Upper lobe of left lung (tissue), 6 donors: ENCODE measurements at places on chromosomes 16 and 17.
A peak's percentile ranks its signal among the peaks of the same experiment; 100 is the strongest.

DNA sequence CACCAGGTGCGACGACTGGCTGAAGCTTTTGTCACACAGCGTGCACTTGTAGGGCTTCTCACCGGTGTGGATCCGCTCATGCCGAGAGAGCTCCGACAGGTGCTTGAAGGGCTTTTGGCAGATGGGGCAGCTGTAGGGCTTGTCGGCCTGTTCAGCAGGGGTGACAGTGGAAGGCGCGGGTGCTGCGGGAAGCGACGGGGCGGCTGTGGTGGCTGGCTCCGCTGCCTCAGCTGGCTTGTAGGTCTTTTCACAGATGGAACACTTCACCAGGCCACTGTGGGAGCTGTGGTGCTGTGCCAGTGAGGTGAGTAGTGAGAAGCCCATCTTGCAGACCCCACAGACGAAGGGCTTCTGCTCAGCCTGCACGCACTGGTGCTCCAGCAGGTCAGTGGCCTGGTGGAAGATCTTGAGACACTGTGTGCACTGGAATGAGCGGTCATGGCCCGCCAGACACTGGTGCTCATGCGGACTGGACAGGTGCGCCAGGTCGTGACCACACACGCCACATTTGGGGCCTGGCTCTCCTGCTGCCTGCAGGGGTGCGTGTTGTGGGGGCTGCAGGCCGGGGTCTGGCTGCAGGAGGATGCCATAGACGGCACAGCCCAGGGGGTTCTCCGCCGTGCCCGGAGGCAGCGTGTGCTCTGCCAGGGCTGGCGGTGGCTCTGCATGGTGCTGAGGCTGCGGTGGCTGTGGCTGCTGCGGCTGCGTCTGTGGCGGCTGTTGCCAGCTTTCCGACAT, 2.8 kb downstream of the ZNF319 start:
- peak; percentile 81 for DNase-seq

DNA sequence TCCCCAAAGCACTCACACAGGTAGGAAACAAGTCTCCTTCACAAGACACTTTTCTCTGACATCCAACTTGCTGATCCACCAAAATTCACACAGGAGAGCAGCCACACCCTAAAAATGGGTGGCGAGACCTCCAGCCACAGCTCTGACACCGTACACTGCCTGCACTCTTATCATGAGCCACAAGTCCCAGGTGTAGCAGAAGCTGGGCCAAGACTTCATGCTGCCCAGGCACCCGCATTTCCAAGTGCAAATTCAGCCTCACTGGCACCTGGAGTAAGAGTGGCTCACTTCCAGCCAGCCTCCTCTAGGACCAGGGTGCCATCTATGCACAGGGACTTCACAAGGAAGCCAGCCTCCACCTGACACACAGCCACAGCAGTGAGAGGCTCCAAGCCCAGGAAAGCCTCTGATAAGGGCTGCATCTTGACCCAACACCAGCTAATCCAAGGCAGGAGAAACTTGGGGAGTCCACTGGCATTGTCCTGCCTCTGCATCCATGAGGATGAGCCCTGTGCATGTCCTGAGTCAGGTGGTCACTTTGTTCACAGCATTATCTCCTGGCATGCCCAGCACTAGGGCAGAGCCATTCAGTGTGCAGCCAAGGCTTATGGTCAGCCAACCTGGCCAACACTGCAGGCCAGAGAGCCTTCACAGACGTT, 2.6 kb upstream of the ZNF768 start:
- no peak for DNase-seq

- DNase-seq = no peak
These were observed 27.6 kb upstream of the KPNB1 start for GRCh38 chr17:47622180-47622549.

DNA sequence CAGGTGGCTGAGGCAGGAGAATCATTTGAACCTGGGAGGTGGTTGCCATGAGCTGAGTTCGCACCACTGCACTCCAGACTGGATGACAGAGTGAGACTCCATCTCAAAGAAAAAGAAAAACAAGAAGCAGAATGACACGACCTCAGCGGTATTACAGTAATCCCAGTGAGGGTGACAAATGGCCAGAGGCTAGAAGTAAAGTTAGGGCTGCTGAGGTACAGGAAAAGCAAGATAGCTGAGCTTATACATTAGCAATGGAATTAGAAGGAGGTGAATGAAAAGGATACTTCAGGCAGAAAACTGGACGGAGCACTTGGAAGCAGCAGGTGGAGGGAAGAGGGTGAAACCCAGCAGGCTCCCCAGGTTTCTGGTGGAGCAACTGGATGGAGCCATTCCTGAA, 26.1 kb upstream of the AMZ2 start:
- DNase-seq = no peak

DNA sequence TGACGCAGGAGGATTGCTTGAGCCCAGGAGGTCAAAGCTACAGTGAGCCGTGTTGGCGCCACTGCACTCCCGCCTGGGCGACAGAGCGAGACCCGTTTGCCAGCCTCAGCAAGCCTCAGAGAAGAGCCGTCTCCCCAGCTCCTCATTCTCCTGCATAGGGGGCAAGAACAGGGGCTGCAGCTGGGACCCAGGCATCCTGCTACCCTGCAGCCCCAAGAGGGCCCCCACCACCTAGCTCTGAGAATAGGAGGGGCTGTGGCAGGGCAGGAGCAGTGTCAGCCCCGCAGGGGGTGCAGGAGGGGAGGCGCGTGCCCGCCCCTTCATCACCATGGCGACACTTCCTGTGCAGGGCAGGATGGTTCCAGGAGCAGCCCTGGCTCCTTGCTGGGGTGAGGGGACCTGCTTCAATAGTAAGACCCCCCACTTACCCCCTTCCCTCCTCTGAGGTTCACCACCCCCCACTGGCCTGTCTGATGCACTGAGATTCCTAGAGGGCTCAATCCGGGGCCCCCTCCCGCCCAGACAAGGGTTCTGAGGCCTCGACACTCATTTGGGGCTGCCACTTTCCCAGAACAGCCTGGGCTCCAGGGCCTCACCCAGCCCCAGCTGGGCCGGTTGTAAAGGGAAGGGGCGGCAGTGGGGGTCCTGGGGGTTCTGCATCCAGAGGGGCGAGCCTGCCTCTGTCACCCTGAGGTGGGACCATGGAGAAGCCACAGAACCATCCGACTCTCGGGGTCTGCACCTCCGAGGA, 20.2 kb downstream of the VASN start:
- DNase-seq = no peak

- no peak for DNase-seq
These were observed 9.5 kb upstream of the NDEL1 start for GRCh38 chr17:8426094-8426720.

- DNase-seq = no peak
These were observed 5.3 kb upstream of the DPEP1 start for GRCh38 chr16:89607937-89608740.

- DNase-seq = no peak
These were observed 12.6 kb upstream of the DNASE1 start for GRCh38 chr16:3641801-3642396.

DNA sequence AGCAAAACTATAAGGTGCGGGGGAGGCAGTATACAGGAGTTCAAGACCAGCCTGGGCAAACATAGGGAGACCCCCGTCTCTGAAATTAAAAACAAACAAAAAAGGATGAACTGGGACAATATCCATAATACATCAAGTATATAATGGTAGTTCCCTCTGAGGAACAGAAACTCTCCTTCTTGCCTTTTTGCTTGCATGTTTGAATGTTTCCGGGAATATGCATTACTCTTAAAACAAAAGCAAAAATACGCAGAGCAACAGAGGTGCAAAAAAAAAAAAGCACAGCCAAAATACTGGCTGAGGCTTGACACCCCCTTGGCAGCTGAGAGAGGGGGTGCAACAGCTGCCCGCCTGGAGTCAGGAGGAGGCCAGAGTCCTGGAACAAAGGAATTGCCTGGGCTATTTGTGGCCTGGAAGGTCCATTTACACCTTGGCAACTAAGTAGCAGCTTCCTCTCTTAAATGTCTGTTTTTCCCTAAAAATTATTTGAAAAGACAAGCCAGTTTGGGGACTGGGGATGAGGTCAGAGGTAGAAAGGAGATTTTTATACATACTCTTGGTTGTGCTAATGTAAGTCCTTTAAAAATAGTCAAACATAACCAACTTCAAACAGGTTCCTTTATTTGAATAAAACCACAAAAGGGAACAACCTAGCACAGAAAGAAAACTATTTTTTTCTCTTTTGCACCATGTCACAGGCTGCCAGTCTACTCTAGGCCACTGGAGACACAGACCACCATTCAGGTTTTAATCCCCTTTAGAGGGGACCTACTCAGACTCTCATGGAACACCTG, 19.5 kb downstream of the USP7 start:
- DNase-seq = no peak

DNA sequence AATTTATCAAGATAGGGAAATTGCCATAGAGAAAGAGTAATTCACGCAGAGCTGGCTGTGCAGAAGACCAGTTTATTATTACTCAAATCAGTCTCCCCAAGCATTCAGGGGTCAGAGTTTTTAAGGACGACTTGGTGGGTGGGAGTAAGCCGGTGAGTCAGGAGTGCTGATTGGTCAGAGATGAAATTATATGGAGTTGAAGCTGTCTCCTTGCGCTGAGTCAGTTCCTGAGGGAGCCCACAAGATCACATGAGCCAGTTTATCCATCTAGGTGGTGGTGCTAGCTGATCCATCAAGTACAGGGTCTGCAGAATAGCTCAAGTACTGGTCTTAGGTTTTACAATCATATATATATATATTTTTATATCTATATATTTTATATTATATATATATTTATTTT, 6.0 kb upstream of the AQP8 start:
- DNase-seq = no peak

DNA sequence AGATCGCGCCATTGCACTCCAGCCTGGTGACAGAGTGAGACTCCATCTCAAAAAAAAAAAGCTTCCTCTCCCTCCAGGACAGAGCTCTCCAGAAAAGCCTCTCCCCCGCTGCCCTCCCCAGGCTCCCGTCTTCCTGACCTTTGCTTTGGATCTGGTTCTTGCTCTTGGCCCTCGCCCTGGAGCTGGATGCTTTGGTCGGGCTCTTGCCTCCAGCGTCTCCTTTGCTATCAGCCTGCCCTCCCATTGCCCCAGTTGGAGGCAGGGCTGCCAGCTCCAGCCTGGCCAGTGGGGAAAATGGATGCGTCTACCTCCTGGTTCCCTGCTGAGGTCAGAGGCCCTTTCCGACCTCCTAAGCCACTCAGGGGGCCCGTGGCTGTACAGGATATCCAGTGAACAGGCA, 35.9 kb downstream of the TRARG1 start:
- DNase-seq = no peak

- no peak for DNase-seq
These were observed 37.7 kb upstream of the ABCA6 start for GRCh38 chr17:69179227-69179952.

- no peak for DNase-seq
These were observed 23.9 kb downstream of the PEMT start for GRCh38 chr17:17567631-17568030.

- no peak for DNase-seq
These were observed 77.7 kb upstream of the KCNJ16 start for GRCh38 chr17:69997332-69997731.

- no peak for DNase-seq
These were observed 22.1 kb downstream of the NUBP1 start for GRCh38 chr16:10765772-10766171.

DNA sequence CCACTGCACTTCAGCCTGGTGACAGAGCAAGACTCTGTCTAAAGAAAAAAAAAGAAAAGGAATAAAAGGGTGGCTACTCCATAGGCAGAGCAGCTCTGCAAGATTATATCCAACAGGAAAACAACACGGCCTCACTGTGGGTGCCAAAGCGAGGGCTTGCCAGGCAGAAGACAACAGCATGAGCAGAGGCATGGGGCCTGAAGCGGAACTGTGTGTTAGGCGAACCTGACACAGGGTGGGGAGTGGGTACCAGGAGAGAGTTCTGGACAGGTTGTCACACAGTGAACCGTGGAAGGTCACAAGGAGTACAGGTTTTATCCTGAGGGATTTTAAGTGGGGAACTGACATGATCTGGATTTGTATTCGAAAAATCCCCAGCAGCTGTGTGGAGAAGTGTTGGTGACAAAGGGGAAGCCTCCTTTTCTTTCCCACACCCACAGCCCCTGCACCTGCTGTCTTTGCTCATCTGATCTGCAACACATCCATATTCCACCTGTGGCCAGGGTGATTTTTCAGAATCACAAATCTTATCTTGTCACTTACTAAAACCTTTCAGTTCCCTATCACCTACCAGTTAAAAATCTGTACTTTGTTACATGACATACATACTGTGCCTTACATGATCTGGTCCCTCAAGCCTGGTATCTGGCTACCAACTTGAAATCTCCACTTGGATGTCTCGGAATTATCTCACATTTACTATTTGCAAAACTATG, 23.2 kb upstream of the ARHGAP17 start:
- DNase-seq = no peak

DNA sequence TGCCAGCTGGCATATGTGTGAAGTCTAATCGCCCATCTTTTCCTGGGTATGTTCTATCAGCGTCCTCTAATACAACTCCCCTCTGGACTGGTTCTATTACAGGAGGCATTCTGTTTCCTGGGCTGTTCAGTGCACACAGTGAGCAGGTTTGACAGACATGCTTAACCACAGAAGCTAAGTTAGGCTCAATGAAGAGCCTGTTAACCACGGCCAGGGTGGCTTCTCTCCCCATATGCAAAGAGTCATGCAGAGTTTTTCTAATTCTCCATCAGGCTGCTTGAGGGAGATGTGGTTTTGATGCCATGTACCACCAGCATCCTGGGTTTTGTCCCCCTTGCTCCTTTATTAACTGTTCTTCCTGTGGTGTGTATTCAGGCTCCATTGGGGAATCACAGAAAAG, 57.2 kb upstream of the ALOX12 start:
- DNase-seq = no peak

GRCh38 chr16:56673921-56674320, 4.3 kb downstream of the MT1H start:
- no peak for DNase-seq

DNA sequence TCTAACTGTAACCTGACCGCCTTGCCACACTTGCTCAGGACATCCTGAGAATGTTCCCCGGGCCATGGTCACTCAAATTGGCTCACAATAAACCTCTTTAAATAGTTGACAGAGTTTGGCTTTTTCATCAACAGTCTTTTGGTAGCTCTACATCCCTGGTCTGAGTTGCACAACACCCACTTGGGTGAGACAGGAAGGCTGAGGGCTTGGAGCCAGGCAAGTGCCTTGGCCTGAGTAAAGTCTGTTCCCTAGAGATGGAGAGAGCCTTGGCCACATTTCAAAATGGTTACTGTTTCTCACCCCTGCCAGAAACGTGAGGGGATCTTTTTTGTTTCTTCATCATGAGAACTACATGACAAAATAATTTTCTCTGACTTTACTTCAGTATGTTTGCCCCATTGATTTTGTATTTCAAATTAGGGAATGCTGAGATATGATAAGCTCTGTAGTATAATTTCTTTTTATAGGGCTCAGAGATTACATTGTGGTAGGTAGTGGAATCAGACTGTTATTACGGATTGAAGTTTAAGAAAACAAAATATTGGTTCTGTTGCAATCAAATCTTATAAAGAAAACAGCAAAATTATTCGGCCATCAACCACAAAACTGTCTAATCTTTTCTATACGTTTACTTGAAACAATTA, 53.9 kb upstream of the NETO2 start:
- DNase-seq = no peak

GRCh38 chr16:85146922-85147651, 34.8 kb upstream of the CIBAR2 start:
- DNase-seq = no peak
